ENCODE measurements at places on chromosomes 11 and 22.

- no peak for DNase-seq
These were observed 71.7 kb upstream of the DRD2 start for GRCh38 chr11:113546757-113547507.

DNA sequence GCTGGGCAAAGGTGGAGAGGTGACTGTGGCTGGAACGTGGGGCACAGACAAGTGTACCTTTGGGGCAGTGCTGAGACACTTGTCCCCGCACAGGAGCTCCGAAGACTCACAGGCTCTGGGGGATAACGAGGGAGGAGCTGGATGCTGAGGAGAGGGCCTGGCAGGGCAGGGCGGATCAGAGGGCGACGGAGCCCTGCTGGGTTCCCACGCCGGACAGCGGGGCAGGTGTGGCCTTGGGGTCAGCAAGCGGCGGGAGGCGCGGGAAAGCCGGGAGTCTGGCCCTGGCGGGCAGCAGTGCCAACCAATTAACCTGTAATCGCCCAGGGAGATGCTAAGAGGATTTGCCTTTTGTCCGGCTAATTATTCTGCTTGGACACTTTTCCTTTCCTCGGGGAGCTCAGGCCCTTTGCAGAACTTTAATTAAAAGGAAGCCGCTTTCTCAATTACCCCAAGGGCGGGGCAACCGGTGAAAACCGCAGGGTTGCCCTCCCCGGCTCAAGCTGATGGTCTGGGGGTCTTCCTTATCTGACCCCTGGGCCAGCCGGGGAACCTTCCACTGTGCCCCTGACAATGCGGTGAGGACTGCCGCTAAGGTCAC is 71.5 kb downstream of the WNT7B start:
- no peak for DNase-seq

DNA sequence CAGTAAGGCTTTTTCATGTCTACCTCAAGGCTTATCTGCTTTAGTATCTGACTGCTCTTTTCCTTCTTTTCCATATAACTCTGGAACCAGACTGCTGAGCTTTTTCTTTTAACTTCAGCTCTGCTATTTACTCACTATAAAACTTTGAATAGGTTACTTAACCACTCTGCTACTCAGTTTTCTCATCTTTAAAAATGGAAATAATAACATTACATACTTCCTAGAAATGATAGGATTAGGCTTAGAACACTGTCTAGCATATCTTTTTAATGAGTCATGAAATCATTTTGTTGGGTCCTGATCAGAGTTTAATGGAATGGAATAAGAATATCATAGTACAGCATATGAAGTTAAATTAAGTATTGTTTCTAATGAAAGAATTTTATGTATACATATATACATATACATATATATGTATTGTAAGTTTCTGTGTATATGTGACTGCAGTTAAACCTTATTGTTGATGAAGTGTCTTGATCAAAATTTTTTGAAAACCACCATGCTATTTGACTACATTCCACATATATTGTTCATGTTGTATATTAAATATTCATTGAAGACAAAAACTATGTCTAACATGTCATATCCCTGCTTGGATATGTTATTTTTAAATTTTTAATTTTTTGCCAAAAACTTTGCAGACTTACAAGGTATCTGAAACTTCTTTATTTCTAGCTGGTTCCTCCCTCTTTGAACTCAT is 120.2 kb downstream of the METTL15 start:
- DNase-seq: no peak

- DNase-seq: no peak
These were observed 113.6 kb downstream of the LDLRAD3 start for GRCh38 chr11:36057379-36058042.

- DNase-seq: no peak
These were observed 14.2 kb upstream of the CABP7 start for GRCh38 chr22:29705651-29706050.

- DNase-seq: no peak
These were observed 82.6 kb downstream of the BARX2 start for GRCh38 chr11:129458278-129458677.

DNA sequence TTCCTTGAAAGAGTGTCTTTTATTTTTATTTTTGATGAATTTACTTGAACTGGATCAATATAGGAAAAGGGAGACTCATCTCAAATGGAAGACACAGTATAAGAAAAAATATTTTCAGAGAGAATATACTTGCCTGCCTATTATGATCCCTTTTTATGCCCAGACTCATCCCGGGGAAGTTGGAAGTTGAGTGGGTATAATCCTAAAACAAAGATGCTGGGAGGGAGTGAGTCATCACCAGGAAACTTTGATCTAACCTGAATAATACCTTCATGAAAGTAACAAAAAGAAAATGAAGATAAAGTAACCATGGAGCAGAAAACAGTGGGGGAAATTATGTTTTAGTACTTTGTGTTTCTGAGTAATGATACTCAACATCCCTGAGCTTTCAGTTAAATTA is 1514.0 kb downstream of the FAM181B start:
- DNase-seq: no peak

- no peak for DNase-seq
These were observed 126.1 kb upstream of the TEAD1 start for GRCh38 chr11:12547953-12548650.

GRCh38 chr22:42788466-42788865 is 67.8 kb upstream of the A4GALT start:
- DNase-seq: no peak

DNA sequence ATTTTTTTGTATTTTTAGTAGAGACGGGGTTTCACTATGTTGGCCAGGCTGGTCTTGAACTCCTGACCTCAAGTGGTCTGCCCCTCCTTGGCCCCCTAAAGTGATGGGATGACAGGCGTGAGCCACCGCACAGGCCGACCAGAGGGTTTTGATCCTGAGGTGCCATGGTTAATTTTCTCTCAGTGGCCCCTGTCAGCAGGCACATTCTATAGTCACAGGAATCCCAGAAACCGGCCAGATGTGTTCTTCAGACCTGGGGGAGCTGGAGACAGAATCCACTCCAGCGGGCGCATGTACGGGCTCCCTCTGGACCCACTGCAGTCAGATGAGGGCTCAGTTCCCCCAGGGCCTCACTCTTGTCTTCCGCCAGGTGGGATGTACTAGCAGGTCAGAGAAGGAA is 17.0 kb downstream of the IGLL1 start:
- no peak for DNase-seq

- DNase-seq: no peak
These were observed 25.9 kb downstream of the ALG12 start for GRCh38 chr22:49892226-49892899.

GRCh38 chr22:28239941-28240340 is 320.9 kb upstream of the PITPNB start:
- DNase-seq: no peak

- DNase-seq: no peak
These were observed 29.3 kb downstream of the LMO1 start for GRCh38 chr11:8234425-8234821.

GRCh38 chr11:100730266-100730665 is 43.2 kb downstream of the ARHGAP42 start:
- no peak for DNase-seq

GRCh38 chr11:46667043-46667481 is 33.4 kb downstream of the ARHGAP1 start:
- no peak for DNase-seq

- DNase-seq: no peak
These were observed 306.8 kb upstream of the DDI1 start for GRCh38 chr11:103729617-103730016.

DNA sequence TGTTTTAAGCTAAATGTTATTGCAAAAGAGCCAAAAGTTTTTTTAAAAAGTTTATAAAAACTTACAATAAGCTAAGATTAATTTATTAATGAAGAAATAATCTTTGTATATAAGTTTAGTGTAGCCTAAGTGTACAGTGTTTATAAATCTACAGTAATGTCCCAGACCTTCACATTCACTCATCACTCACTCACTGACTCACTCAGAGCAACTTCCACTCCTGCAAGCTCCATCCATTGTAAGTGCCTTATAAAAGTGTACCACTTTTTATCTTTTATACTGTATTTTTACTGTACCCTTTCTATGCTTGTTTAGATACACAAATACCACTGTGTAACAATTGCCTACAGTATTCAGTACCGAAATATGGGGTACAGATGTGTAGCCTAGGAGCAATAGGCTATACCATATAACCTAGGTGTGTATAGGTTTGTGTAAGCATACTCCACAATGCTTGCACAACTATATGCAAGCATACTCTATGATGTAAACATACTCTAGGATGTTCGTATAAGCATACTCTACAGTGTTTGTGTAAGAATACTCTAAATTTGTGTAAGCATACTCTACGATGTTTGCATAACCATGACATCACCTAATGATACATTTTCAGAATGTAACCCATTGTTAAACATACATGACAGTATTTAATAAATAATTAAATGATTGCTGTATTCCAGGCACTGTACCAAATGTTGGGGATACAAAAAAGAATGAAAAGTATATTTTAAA is 953.0 kb downstream of the KCNA4 start:
- DNase-seq: no peak

- no peak for DNase-seq
These were observed 52.0 kb upstream of the MMP13 start for GRCh38 chr11:103007521-103007920.

DNA sequence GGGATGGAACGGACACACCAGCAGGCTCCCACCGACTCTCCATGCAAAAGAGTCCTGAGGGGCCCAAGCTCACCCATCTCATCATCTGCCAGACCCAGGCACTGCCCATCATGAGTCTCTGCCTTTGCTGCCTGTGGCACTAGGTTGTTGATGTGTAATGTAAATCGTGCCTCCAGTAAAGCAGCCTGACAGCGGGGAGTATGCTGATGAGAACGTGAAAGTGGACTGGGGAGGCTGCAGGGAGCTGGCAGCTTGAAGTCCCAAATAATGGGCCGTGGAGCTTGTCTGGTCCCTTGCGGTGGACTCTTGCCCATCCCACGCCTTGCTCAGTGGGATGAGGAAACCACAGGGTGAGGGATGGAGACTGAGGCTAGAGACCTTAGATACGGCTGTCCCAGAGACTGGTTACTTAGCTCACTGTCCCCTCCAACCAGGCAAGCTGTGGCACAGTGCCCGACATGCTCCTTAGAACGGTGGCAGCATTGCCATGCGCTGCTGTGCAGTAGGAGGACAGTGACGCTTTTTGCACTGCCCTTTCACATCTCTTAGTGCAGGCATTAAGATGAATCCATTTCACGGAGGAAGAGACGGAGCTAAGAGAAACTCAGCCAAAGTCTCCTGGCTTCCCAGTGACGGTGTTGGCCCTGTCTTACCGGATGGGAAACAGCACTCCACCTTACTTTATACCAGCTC is 39.6 kb upstream of the PLET1 start:
- no peak for DNase-seq

DNA sequence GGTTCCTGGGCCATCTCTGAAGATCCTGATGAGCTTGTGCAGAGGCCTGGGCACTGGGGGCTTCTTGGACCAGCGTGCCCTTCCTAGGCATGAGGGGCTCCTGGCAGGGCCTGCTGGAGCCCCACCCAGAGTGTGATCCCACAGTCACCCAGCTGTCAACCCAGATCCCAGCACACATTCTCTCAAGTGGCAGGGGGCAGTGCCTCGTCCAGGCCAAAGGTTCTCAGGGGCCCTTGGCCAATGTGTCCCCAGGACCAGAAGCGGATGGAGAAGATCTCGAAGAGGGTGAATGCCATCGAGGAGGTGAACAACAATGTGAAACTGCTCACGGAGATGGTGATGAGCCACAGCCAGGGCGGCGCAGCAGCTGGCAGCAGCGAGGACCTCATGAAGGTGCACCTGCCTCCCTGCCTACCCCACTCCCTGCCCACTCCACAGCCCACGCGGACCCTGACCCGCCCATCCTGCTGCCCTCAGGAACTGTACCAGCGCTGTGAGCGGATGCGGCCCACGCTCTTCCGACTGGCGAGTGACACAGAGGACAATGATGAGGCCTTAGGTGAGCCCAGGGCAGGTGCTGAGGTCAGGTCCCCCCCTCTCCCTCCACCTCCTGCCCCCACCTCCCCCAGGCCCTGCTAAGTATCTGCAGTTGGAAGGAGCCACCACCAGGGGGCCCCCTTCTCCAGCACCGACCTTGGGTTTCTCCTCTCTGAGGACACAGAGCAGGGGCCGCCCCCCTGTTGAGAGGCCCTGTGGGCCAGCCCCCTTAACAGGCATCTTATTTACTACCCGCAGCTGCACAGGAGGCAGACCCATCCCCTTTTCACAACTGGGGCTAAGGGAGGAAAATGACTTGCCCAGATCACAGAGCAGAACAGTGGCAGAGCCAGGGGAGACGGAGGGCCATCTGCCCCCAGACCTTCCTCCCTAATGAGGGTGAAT is 14.7 kb downstream of the GGA1 start:
- DNase-seq: no peak
